ENCODE measurements at places on chromosomes 4 and X.

GRCh38 chr4:40736910-40737309 is 12.8 kb upstream of the NSUN7 start:
- no peak for DNase-seq

DNA sequence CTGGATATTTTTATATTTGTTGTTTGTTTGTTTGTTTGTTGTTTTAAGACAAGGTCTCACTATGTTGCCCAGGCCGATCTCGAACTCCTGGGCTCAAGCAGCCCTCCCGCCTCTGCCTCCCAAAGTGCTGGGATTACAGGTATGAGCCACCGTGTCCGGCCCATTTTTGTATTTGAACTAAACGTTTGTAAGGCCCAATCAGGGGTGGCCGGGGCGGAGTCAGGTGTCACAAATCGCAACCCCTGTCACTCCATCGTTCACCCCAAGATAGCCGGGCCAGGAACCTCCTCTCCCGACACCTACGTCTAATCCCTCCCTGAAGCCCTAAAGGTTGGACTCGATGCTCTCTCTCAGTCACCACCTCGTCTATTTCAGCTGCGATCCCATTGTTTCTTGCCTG is 722 bp upstream of the EFHC2 start:
- peak; percentile 34 for DNase-seq

GRCh38 chr4:152892974-152893373 is 43.1 kb upstream of the FHDC1 start:
- DNase-seq: no peak

GRCh38 chrX:11398785-11399184 is 105.6 kb downstream of the AMELX start:
- DNase-seq: no peak

DNA sequence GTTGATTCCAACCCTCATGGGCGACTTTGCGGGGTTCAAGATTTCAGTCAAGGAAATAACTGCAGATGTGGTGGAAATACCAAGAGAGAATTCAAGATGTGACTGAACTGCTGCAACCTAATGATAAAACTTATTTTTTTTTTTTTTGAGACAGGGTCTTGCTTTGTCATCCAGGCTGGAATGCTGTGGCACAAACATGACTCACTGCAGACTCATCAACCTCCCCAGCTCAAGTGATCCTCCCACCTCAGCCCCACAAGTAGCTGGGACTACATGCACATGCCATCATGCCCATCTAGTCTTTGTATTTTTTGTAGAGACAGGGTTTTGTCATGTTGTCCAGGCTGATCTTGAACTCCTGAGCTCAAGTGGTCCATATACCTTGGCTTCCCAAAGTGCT is 19.5 kb upstream of the WDFY3 start:
- no peak for DNase-seq

GRCh38 chr4:133190098-133190497 is 41.0 kb downstream of the PCDH10 start:
- DNase-seq: no peak

GRCh38 chrX:37701588-37701987 is 16.0 kb downstream of the XK start:
- no peak for DNase-seq

DNA sequence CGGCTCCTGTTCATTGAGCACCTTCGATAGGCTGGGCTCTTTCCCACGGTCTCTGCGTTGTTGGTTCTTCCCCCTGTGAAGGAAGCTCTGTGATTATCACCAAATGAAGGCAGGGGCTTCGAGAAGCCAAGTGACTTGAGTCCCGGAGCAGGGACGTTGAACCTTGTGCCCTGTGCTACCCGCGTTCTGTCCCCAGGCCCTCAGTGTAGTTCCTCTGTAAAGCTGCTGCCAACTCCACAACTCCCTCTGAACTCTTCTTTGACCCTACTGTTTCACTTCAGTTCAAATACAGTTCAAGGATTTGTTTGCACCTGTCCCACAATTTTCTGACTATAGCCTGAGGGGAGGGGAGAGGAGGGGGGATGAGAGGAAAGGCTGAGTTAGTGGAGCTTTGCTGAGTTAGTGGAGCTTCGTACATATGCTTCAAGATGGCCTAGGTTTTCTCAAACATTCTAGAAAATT is 635 bp upstream of the PHF8 start:
- no peak for DNase-seq

DNA sequence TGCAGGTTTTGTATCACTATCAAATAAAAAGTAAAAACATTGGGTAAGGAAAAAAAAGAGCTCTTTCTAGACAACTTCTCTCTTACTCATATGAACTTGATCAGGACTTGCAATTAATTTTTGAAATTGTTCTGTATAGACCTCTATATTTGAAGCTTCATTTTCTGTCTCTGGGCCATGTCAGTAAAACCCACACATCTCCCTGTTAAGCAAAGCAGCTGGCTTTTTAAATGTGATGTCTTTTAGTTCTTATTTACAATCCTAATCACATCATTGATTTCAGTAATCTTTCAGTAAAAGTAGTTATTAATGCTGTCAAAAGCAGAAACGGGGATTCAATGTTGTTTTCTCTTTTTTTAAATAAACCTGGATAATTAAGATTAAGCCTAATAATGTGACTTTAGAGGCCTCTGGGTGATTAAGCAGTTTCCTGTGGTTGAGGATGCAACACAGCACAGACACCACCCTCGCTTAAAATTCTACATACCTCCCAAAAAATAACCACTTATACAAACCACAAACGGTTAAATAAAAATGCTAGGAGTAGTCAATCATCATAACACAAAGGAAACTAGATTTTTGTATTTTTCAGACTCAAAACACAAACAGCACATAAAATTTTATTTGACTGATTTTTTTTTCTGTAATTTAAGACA is 5.2 kb upstream of the PCDH10 start:
- DNase-seq: no peak

- DNase-seq: no peak
Observed at GRCh38 chr4:113827285-113827684, 65.7 kb upstream of the CAMK2D start.

- DNase-seq: no peak
Observed at GRCh38 chr4:24477919-24478318, 106.4 kb downstream of the DHX15 start.

GRCh38 chr4:3573131-3573530 is 40.9 kb upstream of the LRPAP1 start:
- DNase-seq: no peak

- DNase-seq: no peak
Observed at GRCh38 chrX:34655501-34656455, 1.3 kb downstream of the TMEM47 start.

- DNase-seq: no peak
Observed at GRCh38 chrX:121655276-121655675, 607.9 kb downstream of the GLUD2 start.

DNA sequence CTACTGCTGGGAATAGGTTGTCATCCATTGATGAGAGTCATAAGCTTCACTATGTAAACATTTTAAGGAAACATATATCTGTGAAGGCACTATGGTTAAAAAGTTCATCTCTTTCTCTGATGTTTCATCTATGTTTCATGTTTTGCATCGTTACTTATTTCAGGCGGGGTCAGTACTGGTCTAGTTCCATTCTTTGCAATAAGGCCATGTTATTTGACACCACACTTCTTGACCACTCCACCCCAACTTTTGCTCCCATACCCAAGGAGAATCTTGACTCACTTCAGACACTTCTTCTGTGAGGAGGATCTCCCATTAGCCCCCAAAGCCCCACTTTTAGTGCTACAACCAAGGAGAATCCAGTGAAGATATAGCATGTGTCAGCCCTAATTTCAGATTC is 119.4 kb downstream of the GRIA3 start:
- DNase-seq: no peak

GRCh38 chr4:108596344-108596743 is 24.0 kb upstream of the RPL34 start:
- no peak for DNase-seq

DNA sequence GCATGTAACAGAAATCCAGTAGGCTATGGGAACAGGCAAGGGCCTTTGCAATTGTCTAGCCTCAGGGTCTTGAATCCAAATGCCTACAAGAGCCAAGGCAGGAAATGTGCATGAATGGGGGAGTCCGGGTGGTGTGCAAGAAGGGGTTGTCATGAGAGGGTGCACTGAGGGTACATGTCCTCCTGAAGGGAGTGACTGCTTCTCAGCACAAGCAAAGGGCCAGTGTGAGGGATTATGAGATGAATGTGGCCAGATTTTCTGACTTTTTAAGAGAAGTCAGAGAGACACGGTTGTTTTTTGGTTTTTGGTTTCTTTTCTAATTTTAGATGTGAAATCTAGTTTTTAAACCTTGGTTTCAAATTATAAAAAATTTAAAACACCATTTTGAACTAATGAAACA is 76.5 kb upstream of the LSM6 start:
- no peak for DNase-seq

GRCh38 chr4:186167605-186168004 is 23.8 kb upstream of the CYP4V2 start:
- no peak for DNase-seq

- DNase-seq: no peak
Observed at GRCh38 chr4:187478292-187479140, 517.1 kb upstream of the ZFP42 start.

DNA sequence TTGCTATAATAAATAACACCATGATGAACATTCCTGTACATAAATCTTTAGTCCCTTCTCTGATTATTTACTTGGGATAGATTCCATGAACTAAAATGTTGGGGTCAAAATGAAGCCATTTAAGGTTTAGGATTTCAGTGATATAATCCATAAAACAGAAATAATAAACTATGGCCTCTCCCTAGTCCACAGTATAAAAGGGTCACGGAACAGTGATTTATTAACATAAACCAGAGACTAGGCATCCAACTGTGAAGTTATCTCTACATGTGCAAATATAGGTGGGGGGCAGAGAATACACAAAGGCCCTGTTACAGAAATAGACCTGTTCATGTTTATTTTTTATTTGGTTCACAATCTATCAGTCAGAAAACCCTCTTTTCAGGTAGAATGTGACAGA is 499.1 kb upstream of the SLIT2 start:
- DNase-seq: no peak

GRCh38 chr4:53800741-53801140 is 209.5 kb upstream of the LNX1 start:
- no peak for DNase-seq

DNA sequence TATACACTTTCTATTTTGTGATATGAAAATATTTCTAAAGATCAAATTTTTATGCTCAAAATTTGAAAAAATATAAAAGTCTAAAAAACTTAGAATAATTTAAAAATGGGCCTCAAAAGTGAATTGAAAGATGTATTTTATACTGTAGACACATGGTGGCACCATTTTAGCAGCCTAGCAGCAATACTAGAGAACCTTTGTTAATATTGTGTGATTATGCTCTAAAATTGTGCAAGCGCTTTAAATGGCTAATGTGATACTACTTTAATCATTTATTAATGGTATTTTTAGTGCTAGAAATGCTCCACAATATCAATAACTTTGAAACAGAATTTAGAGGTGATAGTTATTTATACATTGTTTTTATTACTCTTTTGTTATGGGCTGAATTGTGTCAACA is 3.7 kb upstream of the GUF1 start:
- DNase-seq: no peak

GRCh38 chrX:142036116-142036515 is 132.4 kb downstream of the MAGEC1 start:
- no peak for DNase-seq

DNA sequence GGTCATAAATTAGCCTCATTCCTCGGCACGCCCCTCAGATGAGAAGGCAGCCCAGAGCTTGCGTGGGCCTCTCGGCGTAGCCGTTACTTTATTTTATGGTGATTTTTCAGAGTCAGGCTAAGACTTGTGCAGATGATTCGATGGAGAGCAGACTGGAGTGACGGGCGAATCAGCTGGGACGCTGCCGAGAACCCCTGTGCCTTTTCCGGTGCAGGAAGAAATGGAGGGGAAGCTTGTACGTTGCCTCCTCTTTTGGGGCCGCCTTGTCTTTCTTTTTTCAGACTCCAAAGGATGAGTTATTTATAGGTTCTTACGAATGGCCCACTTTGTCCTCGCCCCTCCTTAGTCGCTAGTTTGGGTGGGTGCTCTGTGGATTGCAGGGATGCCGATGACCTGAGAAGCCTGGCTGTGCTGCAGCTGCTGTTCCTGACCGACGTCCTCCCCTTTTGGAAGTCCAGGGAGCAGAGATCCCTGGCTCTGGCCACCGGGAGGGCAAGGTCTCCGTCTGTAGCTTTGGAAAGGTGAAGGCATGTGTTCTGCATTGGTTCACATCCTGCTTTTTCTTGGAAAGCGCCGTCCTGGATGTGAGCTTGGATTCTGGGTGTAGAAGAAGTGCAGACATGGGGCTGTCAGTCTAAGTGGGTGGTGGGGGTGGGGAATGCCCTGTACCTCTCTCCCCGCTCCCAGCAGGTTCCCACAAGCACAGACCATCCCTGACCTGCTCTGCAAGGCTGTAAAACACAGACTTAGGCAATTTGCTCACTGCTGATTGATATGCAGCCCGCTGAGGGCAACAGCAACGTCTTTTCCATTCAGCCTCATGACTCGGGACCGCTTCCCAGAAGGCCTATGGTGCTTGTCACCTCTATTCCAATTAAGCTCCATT is 9.3 kb downstream of the SORCS2 start:
- DNase-seq: no peak

- no peak for DNase-seq
Observed at GRCh38 chr4:53315300-53315699, 50.6 kb downstream of the SCFD2 start.

Measured in stimulated activated CD4-positive, alpha-beta T cell treated with anti-CD3 and anti-CD28 coated beads, TNF-alpha, amount 100 ng/mL, for 4 hours (primary cell).